Mesenteric fat pad (tissue), 1 donor: ENCODE measurements at places on chromosomes 2 and 18. TPM values are rescaled to one million over a fixed set of nuclear protein-coding genes. Genes with fewer than 3 reads are reported as not detected.

The SLC23A3 gene
- total RNA-seq: 0.93 TPM

The PARD6G gene
- 3.6 TPM for total RNA-seq

The DYNC2LI1 gene
- 7.4 TPM for total RNA-seq

The RAB27B gene
- total RNA-seq: 0.93 TPM

The DAPL1 gene
- not detected for total RNA-seq

The CNGA3 gene
- total RNA-seq: 1.1 TPM

The THSD7B gene
- total RNA-seq: 1.4 TPM

The MCM6 gene
- total RNA-seq: 16.0 TPM

The TMEM182 gene
- total RNA-seq: 1.6 TPM

The NFU1 gene
- total RNA-seq: 94.2 TPM

The MROH2A gene
- not detected for total RNA-seq

The MFSD6 gene
- total RNA-seq: 18.1 TPM

The SPP2 gene
- not detected for total RNA-seq

The KCNE4 gene
- 15.0 TPM for total RNA-seq

The APCDD1 gene
- 232 TPM for total RNA-seq

The GLI2 gene
- total RNA-seq: 4.1 TPM

The ZNF514 gene
- total RNA-seq: 11.7 TPM

The MYO5B gene
- 1.6 TPM for total RNA-seq

The TUBB6 gene
- 560 TPM for total RNA-seq

The C18orf63 gene
- not detected for total RNA-seq

The PREPL gene
- total RNA-seq: 28.9 TPM
